GOT3 (cell line): ENCODE measurements at places on chromosomes 6 and 20.

- no peak for DNase-seq
These were observed 51.2 kb upstream of the GMPR start for GRCh38 chr6:16187176-16187575.

DNA sequence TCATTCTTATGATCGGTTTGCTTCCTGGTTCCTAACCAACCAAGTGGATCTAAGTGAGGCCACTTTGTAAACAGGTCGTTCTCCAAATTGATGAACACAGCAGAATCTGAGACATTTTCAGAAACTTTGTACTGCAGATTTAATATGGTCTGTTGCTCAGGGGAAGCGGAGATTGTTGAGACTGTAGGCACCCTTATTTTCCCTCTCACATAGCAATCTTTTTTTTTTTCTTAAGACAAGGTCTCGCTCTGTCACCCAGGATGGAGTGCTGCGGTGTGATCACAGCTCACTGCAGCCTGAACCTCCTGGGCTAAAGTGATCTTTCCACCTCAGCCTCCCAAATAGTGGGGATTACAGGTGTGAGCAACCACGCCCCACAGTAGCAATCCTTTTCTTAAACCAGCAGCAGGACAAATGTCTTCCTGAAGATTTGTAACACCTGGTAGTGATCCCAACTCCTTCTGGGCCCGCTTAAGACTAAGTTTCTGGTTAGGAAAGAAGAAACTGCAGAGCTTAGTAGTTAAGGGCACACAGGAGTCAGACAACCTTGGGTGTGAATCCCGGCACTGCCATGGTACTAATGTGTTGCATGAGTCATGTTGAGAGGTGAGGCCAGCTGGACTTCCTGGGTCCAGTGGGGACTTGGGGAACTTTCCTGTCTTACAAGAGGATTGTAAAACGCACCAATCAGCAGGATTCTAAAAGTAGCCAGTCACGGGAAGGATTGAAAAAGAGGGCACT, 48.4 kb upstream of the EZR start:
- no peak for DNase-seq

DNA sequence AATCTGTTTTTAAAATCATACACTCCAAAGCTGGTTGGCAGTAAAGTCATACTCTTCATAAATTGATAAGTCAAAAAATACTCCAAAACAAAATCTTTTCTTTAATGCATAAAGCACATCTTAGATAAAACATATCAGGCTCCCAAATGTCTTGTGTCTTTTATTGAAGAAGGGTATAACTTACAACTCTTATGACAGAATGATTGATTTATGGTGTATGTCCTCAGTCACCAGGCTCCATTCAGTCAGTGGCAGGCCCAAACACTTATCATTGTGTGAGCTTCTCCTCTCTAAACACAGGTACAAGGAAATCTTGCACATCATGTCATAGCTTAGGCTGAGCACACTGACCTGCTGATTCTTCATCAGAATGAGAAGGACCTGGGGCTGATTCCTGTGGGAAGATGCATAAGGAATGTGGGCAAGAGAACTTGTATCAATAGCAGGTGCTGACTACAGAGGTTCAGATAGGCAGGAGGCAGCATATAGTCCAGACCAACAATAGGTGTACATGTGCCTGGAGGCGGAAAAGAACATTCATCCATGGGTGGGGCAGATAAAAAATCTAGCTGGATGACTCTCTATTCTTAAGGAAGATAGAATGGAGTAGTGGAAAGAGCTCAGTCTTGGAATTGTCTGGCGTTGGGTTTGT, 1.9 kb downstream of the CALHM5 start:
- no peak for DNase-seq

- no peak for DNase-seq
These were observed 11.5 kb downstream of the NFKBIL1 start for GRCh38 chr6:31558631-31559500.

DNA sequence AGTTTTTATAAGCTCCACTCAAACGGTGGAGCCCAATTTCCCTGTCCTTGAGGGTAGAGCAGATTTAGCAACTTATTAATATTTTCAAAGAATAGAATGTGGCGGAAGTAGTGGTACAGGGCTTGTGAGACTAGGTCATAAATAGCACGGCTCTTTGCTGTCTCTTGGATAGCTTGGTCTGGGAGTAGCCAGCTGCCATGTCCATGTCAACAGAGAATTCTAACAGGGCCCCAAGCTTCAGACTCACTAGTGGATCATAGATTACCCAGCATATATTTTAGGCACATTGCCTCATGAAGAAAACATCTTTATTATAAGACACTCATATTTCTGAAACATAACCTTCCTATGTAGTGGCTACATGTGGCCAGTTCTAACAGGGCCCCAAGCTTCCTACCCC, 755.7 kb downstream of the HDGFL1 start:
- DNase-seq, result no peak

GRCh38 chr6:158361961-158362669, 49.9 kb downstream of the TULP4 start:
- no peak for DNase-seq

DNA sequence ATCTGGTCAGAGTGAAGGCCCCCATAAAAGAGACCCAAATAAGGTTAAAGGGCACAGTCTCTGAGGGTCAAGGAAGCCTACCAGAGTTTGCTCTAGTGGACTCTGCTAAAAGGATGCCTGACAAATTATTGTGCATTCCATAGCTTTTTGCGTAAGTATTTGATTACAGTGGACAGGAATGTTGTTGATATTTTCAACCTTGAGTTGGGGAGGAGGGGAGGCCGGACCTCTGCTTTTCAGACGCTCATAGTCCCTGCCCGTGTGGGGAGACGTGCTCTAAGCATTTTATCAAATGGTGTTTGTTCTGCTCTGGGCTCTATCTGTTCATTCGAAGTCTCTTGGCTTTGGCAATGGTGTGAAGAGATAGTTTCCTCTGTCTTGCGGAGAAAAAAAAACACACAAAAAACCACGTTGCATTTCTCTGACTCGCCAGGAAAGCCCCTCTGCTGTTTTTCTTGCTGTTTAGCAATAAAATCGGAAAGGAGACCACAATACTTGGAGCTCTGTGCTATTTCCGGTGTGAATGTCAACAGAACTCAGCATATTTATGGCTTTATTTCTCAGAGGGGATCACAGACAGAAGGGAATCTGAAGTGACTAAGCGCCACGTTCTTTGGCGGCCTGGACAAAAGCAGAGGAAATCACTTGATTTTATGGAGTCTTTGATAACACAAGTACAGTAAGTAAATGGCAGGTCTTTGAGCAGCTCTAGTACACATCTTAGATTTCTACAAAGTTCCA, 159.8 kb downstream of the ZFP64 start:
- DNase-seq, result no peak

DNA sequence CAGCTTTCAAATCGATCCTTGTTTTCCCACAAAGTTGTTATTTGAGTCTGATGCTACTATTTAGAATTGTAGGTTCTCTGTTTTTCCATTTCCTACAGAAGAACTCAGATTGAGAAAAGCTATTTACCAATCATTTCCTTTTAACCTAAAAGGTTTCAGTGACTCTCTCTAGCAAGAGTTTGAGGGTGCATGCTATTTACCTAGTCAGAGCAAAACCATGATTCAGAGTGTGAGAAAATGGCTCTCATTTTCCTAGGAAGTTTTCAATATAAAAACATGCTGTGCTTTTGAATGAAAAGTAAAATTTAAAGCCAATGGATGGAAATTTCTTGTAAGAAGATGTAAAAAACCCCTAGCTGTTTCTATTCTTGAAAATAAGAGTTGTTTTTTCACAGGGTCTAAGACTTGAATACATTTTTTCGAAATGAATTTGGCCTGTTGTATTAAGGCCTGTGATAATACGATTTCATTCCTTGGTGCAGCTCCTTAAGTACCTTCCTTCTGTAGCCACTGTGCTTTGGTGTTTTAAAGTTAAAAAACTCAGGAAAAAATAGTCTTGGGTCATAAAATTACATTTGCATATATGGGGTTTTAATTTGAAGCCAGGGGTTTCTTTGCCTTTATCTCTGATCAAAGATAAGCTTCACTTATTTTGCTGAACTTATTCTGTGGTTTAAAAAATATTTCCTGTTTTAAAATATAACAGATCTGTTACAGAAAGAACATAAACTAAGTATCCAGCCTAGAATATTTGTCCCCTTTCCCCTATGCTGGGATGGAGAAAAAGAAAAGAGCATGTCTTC, 18.0 kb upstream of the RSPH3 start:
- no peak for DNase-seq

DNA sequence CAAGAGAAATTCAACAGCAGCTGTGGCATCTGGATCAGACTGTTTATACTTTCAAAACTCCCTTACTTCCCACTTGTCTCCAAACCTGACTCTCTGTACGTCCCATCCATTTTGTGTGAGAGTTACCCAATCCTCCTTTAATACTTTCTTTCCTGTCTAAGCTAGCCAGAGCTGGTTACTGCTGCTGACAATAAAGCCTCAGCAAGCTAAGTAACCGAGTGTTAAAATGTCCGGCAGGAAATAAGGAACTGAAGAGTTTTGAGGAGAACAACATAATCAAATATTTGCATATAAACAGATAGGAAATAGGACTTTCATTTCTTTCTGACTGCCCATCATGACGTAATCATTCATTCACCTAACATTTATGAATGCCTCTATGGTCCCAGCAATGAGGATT, 11.6 kb downstream of the TMEM30A start:
- no peak for DNase-seq

GRCh38 chr6:105884426-105884825, 201.7 kb upstream of the PRDM1 start:
- no peak for DNase-seq

DNA sequence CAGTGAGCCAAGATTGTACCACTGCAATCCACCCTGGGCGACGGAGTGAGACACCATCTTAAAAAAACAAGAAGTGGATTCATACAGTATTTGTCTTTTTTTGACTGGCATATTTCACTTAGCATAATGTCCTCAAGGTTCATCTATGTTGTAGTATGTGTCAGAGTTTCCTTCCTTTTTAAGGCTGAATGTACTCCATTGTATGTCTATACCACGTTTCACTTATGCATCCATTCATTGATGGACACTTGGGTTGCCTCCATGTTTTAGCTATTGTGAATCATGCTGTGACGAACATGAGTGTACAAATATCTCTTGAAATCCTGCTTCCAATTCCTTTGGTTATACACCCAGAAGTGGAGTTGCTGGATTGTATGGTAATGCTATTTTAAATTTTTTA, 28.9 kb upstream of the FAM83D start:
- no peak for DNase-seq

DNA sequence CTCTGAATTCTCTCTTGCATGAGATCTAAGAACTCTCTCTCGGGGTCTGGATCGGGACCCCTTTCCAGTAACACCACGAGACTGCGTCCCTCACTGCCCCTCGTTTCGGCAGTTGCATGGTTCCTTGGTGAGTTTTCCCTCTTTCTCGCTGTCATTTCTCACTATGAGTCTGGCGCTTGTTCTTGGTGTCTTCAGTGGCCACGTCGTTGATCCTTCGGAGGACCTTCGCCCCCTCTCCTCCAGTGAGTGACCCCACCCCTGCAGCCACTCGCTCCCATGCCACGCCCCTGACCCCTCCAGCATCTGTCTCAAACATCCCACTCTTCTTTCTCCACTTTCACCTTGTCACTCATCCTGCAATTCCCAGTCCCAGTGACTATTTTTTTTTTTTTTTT, 23.0 kb downstream of the SYNJ2 start:
- DNase-seq, result no peak

GRCh38 chr6:75284632-75285282, at the start of gene TMEM30A:
TSS of gene TMEM30A (minus strand) at chr6:75284792. CDS start at chr6:75284638, 154 bp downstream.
- DNase-seq, result peak; percentile 84

DNA sequence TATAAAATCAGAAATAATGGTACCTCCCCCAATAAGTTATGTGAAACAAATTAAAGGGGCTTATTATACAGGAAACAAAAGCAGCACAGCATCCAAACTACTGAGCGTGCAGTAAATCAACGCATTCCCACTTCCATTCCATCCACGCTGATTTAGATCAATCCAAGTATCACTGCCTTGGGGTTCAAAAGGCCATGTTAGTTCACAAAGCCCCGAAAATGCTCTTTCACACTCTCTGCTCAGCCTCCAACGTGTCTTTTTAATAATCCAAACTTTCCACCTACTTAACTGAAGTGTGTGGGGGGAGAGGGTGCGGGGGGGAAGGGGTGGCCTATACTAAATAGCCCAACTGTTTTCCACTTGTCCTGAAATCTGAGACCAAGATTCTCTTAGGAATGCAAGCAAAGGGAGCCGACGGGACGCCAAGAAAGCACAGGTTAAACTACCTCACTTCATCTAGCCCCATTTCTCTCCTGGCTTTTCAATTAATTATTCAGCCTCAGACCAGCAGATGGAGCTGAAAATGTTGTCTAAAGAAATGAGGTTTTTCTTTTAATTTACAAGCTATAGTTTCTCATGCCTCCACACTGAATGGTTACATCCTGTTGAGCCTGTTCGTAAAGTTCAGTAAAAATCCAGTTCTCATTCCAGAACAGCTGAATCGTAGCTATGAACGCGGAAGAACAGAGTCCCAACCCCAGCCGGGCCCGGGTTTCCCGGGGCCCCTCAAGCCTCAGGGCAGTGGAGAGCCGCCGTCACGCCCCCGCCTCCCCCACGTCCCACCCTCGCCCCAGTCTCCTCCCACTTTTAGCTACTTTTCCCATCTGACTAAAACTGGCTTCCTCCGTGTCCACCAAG, 1.0 kb upstream of the NXT1 start:
- no peak for DNase-seq

GRCh38 chr6:46651006-46651405, 1.6 kb downstream of the CYP39A1 start:
- no peak for DNase-seq

DNA sequence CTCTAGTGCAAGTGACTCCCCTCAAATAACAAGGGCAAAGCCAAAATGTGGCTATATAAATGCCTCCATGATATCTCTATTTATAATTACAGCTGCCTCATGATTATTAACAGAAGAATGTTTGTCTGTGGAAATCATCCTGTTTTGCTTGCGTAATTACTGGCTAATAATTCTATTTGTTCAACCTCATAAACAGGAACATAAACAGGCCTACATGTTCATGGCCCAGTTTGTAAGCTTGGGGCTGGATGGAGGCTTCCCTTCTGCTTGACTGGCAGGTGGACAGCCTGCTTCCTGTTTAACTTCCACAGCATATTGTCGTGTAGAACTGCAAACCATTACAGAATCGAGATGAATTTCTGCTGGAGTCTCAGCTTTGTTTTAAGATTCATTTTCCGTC, 766.0 kb upstream of the MAP3K7 start:
- DNase-seq, result no peak

GRCh38 chr20:63119121-63119962, 96.6 kb downstream of the YTHDF1 start:
- no peak for DNase-seq

GRCh38 chr20:5678777-5679176, 71.4 kb upstream of the SHLD1 start:
- DNase-seq, result no peak

- no peak for DNase-seq
These were observed 69.8 kb downstream of the ARID1B start for GRCh38 chr6:156846845-156847599.

GRCh38 chr20:1434571-1435336, 31.9 kb downstream of the NSFL1C start:
- no peak for DNase-seq
